ENCODE measurements at places on chromosomes 3 and 15.
A peak's percentile ranks its signal among the peaks of the same experiment; 100 is the strongest.

- DNase-seq = no peak
Observed at GRCh38 chr3:13161771-13162535, 88.7 kb upstream of the IQSEC1 start.

GRCh38 chr3:9730657-9731205, 804 bp upstream of the BRPF1 start:
- no peak for DNase-seq

- no peak for DNase-seq
Observed at GRCh38 chr3:110067527-110067926, 730.2 kb upstream of the DPPA4 start.

DNA sequence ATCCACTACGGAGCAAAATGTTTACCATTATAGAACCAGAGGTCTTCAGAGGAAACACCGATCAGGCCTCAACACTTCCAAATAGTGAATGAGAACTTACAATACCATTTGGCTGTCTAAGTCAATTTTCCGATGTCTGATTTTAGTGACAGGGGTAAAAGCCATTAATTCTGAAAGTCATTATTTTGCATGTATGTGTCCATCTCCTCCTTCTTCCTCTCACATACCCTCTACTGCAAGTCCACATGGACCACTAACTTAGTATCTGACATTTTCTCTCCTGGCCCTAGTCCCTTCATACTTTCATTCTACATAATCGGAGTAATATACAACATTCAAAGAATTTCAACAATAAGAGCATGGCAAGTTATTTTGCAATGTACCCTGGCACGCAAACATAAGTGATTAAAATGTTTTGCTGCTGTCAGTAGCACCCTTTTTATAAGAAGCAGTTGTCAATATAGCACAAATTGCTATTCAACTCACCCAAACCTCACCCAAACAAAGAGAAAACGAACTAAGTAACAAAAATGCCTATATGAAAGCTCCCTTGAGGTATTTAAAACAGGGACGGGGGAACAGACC, 1.9 kb downstream of the TOP2B start:
- no peak for DNase-seq

GRCh38 chr3:48507256-48508061, 3.5 kb upstream of the SHISA5 start:
- peak; percentile 53 for DNase-seq
